Fibroblast of lung (primary cell): ENCODE measurements at places on chromosomes 13 and 19.

DNA sequence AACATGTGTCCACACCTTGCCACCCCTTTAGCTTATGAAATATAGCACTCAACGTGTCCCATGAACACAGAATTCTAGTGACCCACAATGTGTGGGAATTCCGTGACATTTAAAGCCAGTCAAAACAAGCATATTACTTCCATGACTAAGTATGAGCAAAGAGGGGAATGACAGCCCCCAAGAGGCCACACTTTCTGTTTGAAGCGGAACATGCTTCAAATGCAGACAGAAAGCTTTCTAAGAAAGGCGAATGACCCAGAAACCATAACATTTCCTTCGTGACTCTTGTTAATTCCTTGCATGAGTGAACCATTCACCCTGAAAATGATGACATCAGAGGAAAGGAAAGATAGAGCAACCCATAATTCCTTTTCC, 122.0 kb upstream of the FNDC3A start:
- DNase-seq = peak; percentile 24
- H3K36me3 ChIP-seq = no peaks in the 10 kb centered on the region
- no peak overlapping the region for H3K27ac ChIP-seq
- no peak overlapping the region for H3K4me3 ChIP-seq
- peaks cover 4% of the 10 kb centered on the region for H3K27me3 ChIP-seq

DNA sequence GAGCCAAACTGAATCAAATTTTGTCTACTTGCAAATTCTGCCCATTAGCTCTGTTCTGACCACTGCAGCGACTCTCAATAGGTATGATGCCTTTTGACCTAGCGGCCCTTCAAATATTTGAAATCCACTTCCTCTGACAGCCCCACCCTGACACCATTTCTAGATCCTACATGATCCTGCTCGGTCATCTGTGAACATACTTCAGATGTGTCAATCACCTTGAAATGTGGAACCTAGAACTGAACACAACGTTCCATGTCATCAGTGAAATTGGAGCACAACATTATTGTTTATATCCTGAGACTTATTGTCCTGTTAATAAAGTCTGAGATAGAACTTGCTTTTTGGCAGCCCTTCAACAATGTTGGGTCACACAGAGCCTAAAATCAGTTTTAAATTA, 98.2 kb downstream of the UBL3 start:
- H3K27ac ChIP-seq = no peak overlapping the region
- no peak overlapping the region for H3K4me3 ChIP-seq
- DNase-seq = no peak
- H3K27me3 ChIP-seq = no peaks in the 10 kb centered on the region
- no peaks in the 10 kb centered on the region for H3K4me1 ChIP-seq

- H3K4me3 ChIP-seq = no peak overlapping the region
- DNase-seq = peak; percentile 8
- H3K36me3 ChIP-seq = no peaks in the 10 kb centered on the region
- no peaks in the 10 kb centered on the region for H3K4me1 ChIP-seq
- no peak overlapping the region for H3K27ac ChIP-seq
- no peaks in the 10 kb centered on the region for H3K27me3 ChIP-seq
Measured at GRCh38 chr19:5407356-5407755, 47.9 kb upstream of the ZNRF4 start.

DNA sequence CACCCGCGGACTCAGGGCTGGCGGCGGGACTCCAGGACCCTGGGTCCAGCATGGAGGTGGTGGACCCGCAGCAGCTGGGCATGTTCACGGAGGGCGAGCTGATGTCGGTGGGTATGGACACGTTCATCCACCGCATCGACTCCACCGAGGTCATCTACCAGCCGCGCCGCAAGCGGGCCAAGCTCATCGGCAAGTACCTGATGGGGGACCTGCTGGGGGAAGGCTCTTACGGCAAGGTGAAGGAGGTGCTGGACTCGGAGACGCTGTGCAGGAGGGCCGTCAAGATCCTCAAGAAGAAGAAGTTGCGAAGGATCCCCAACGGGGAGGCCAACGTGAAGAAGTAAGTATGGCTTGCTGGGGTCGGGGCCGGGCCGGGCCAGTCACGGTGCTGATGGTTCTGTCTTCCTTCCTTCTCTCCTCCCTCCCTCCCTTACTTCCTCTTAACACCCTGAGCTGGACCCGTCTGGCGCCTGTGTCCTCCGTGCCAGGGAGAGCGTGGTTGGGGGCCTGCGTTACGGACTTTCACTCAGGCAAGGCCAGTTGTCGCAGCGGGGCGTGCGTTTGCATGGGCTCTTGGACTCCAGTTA, 1.4 kb downstream of the STK11 start:
- no peak for DNase-seq
- peak overlapping the region; percentile 78 for H3K27ac ChIP-seq
- H3K27me3 ChIP-seq = no peaks in the 10 kb centered on the region
- H3K4me3 ChIP-seq = peak overlapping the region; percentile 81
- H3K4me1 ChIP-seq = peaks cover 14% of the 10 kb centered on the region
- H3K36me3 ChIP-seq = peaks cover 7% of the 10 kb centered on the region

DNA sequence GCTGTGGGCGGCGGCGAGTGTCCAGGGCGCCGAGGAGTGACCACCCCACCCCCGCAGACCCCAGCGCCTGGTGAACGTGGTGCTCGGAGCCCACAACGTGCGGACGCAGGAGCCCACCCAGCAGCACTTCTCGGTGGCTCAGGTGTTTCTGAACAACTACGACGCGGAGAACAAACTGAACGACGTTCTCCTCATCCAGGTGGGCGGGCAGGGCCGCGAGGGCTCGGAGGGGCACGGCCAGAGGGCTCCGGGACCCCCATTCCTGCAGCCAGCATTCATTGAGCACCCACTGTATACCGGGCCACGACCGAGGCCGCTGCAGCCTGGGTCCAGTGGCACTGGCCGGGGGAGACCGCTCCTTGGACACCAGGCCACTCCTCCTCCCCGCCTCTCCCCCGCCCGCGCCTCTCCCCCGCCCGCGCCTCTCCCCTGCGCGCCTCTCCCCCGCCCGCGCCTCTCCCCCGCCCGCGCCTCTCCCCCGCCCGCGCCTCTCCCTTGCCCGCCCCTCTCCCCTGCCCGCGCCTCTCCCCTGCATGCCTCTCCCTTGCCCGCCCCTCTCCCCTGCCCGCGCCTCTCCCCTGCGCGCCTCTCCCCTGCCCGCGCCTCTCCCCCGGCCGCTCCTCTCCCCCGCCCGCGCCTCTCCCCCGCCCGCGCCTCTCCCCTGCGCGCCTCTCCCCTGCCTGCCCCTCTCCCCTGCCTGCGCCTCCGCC, 3.2 kb downstream of the PRTN3 start:
- no peak for DNase-seq
- H3K4me3 ChIP-seq = peak overlapping the region; percentile 7
- peaks cover 19% of the 10 kb centered on the region for H3K27me3 ChIP-seq
- H3K4me1 ChIP-seq = no peaks in the 10 kb centered on the region
- no peaks in the 10 kb centered on the region for H3K36me3 ChIP-seq

- no peaks in the 10 kb centered on the region for H3K27me3 ChIP-seq
- H3K4me3 ChIP-seq = no peak overlapping the region
- H3K4me1 ChIP-seq = no peaks in the 10 kb centered on the region
- H3K27ac ChIP-seq = no peak overlapping the region
Measured at GRCh38 chr19:34034318-34034846, 137.9 kb upstream of the LSM14A start.

DNA sequence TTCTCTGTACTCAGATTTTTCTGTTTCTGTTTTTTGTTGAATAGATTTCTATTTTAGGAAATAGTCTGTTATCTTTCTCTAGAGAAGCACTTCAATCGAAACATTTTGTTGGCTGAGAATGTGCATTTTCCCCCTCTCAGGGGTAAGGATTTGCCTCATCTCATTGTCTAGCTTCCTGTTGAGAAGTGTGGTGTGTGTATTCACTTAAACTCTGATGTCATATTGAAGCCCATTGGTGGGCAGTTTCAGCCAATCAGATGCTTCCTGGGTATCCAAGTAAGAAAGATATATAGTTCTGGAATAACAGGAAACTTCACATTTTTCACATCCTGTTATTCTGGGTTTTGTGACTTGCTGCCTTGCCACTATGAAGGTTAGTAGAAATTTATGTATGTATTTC, 87.6 kb downstream of the ARHGEF7 start:
- H3K27me3 ChIP-seq = no peaks in the 10 kb centered on the region
- H3K4me3 ChIP-seq = peak overlapping the region; percentile 42
- peaks cover 12% of the 10 kb centered on the region for H3K4me1 ChIP-seq

DNA sequence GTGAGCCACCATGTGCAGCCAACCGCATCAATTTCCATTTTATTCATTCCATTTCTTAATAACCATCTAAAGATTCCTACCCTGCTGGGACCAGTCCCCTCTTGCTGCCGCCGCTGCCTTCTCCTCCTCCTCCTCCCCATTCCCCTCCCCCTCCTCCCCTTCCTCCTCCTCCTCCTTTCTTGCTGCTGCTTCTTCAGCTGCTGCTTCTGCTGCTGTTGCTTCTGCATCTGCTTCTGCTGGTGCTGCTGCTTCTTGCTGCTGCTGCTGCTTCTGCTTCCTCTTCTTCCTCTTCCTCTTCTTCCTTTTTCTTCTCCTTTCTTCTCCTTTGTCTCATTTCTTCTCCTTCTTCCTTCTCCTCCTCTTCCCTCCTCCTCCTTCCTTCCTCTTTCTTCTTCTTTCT, 20.0 kb upstream of the SPRYD7 start:
- no peaks in the 10 kb centered on the region for H3K4me1 ChIP-seq
- H3K27ac ChIP-seq = no peak overlapping the region
- DNase-seq = no peak
- H3K36me3 ChIP-seq = no peaks in the 10 kb centered on the region
- H3K27me3 ChIP-seq = no peaks in the 10 kb centered on the region

GRCh38 chr19:33293255-33294057, 8.9 kb downstream of the CEBPA start:
- H3K27me3 ChIP-seq = peaks cover 8% of the 10 kb centered on the region
- H3K36me3 ChIP-seq = no peaks in the 10 kb centered on the region
- DNase-seq = peak; percentile 60
- H3K4me3 ChIP-seq = no peak overlapping the region
- no peak overlapping the region for H3K27ac ChIP-seq
- H3K4me1 ChIP-seq = peaks cover 2% of the 10 kb centered on the region

DNA sequence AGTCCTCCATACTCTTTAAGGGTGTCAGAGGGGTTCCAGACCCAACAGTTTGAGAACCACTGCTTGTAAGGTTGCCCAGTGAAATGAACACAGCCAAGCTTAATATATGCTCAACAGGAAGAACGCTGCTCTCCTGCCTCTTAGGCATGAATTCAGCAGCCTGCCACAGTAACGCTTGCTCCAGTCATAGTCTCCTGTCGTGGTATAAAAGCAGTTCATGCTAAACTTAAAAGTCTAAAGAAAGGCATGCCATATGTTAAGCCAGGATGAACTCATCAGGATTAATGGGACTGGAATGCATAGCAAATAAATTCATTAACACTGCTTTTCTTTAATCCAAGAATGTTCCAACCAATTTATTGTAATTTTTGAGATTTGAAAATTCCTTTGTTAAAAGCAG, 38.7 kb downstream of the SLC7A1 start:
- H3K27me3 ChIP-seq = no peaks in the 10 kb centered on the region
- H3K4me3 ChIP-seq = no peak overlapping the region
- no peaks in the 10 kb centered on the region for H3K36me3 ChIP-seq
- DNase-seq = no peak

- DNase-seq = no peak
- no peak overlapping the region for H3K4me3 ChIP-seq
- H3K27me3 ChIP-seq = no peaks in the 10 kb centered on the region
Measured at GRCh38 chr13:29852472-29853054, 2.1 kb upstream of the UBL3 start.

- no peaks in the 10 kb centered on the region for H3K4me1 ChIP-seq
- H3K36me3 ChIP-seq = peaks cover 3% of the 10 kb centered on the region
- peak; percentile 16 for DNase-seq
- no peak overlapping the region for H3K4me3 ChIP-seq
Measured at GRCh38 chr19:38149661-38150061, 74.4 kb downstream of the DPF1 start.

- no peak overlapping the region for H3K27ac ChIP-seq
- H3K4me1 ChIP-seq = no peaks in the 10 kb centered on the region
- no peak for DNase-seq
- peaks cover 50% of the 10 kb centered on the region for H3K27me3 ChIP-seq
Measured at GRCh38 chr13:20195801-20196200, 3.1 kb upstream of the GJB2 start.

- no peaks in the 10 kb centered on the region for H3K36me3 ChIP-seq
- no peak for DNase-seq
- H3K27me3 ChIP-seq = no peaks in the 10 kb centered on the region
- no peak overlapping the region for H3K27ac ChIP-seq
Measured at GRCh38 chr13:104204177-104204576, 1138.0 kb upstream of the SLC10A2 start.

GRCh38 chr13:94464771-94465170, 14.7 kb downstream of the DCT start:
- H3K27ac ChIP-seq = no peak overlapping the region
- H3K36me3 ChIP-seq = no peaks in the 10 kb centered on the region
- DNase-seq = peak; percentile 3
- no peaks in the 10 kb centered on the region for H3K27me3 ChIP-seq

GRCh38 chr19:2012941-2013682, 2.4 kb downstream of the BTBD2 start:
- H3K36me3 ChIP-seq = peaks cover 3% of the 10 kb centered on the region
- no peak for DNase-seq
- H3K4me3 ChIP-seq = no peak overlapping the region

GRCh38 chr13:99434258-99434788, 66.9 kb upstream of the TM9SF2 start:
- H3K36me3 ChIP-seq = no peaks in the 10 kb centered on the region
- no peak overlapping the region for H3K27ac ChIP-seq

- peak; percentile 76 for DNase-seq
- H3K27ac ChIP-seq = no peak overlapping the region
- no peaks in the 10 kb centered on the region for H3K27me3 ChIP-seq
- H3K36me3 ChIP-seq = no peaks in the 10 kb centered on the region
Measured at GRCh38 chr13:105806628-105806920, 728.9 kb downstream of the EFNB2 start.

DNA sequence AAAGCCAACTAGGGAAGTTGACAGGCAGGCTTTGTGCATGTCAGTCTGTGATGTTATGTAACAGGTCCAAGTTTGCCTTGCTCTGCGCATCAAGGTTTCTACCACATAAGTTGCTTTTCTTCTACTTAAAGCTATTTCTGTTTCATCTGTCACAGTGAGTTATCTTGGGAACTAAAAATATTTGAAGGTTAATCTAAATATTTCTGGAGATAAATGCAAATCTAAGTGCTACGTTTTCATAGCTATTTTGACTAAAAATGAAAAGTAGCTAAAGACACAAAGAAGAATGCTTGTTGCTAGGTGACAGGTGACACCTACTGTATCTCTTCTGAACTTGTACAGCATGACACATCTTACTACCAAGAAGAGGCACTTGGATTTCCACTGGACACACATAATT, 135.6 kb downstream of the KLF12 start:
- no peak overlapping the region for H3K4me3 ChIP-seq
- no peak overlapping the region for H3K27ac ChIP-seq
- no peak for DNase-seq
- H3K36me3 ChIP-seq = no peaks in the 10 kb centered on the region
- H3K27me3 ChIP-seq = no peaks in the 10 kb centered on the region

DNA sequence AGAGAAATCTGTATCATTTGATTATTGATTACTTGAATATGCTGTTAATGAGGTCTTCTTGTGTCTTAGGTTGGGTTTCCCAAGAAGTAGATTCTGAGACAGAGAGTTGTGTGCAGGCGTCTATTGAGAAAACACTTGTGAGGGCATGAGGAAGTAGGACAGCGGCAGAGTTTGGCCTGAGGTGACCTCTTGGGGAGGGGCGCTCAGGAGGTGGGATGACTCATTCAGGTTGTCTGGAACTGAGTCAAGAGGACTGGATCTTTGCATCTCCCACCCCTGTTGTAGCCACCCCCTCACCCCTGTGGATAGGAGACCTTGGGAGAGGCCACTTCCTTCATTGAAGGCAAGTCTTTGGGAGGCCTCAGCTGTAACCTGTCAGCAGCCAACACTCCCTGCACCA, 35.2 kb upstream of the WDFY2 start:
- DNase-seq = no peak
- H3K36me3 ChIP-seq = no peaks in the 10 kb centered on the region
- no peak overlapping the region for H3K27ac ChIP-seq
- H3K4me3 ChIP-seq = no peak overlapping the region
- H3K27me3 ChIP-seq = no peaks in the 10 kb centered on the region
